ENCODE measurements at places on chromosomes 7 and 10.
A peak's percentile ranks its signal among the peaks of the same experiment; 100 is the strongest.

- DNase-seq: no peak
Measured at GRCh38 chr10:12195281-12195602, 449 bp downstream of the NUDT5 start.

GRCh38 chr10:2488446-2489005 is 578.8 kb upstream of the PFKP start:
- no peak for DNase-seq

GRCh38 chr7:17680943-17681351 is 259.3 kb downstream of the SNX13 start:
- DNase-seq: peak; percentile 34

DNA sequence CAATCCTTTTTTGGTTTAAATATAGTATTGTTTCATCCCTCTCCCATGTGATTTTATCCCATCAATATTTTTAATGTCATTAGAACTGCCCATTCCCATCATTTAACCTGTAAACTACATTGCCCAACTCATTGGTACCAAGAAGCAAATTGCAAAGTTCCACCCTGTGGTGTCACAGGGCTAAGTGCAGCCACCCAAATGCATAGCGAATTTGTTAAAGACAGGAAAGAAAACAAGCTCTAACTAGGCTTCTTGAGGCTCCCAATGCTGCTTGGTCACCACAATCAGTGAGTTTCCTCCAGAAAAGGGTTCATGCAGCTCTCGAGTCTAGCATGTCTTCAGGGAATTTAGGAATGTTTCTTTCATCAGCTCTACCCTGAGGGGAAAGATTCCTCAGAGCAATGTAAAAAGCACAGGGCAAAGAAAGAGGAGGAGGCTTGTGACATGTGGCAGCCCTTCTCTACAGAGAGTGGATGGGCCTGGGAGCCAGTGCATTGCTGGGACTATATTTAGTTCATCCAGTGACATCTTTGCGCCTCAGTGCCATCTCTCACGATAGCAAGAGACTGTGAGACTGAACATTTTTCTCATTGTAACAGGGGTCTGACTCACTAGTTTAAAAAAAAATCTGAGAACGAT is 58.1 kb downstream of the CAV1 start:
- DNase-seq: no peak

- no peak for DNase-seq
Measured at GRCh38 chr7:127894588-127894987, 136.6 kb downstream of the LRRC4 start.

GRCh38 chr7:2520131-2520760 is 672 bp downstream of the LFNG start:
- DNase-seq: no peak

- DNase-seq: no peak
Measured at GRCh38 chr7:96901822-96902445, 103.4 kb upstream of the DLX6 start.

DNA sequence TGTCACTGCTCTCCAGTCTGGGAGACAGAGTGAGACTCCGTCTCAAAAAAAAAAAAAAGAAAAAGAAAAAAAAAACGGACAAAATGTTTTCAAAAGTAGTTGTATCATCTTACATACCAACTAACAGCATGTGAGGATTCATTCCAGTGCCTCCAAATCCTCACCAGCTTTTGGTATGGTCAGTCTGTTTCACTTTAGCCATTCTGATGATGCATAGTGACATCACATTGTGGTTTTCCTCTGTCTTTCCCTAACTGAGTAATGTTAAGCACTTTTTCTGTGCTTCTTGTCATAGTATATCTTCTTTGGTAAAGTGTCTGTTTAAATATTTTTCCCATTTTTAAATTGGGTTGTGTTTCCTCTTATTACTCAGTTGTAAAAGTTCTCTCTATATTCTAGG is 251.4 kb upstream of the CTBP2 start:
- DNase-seq: peak; percentile 69

DNA sequence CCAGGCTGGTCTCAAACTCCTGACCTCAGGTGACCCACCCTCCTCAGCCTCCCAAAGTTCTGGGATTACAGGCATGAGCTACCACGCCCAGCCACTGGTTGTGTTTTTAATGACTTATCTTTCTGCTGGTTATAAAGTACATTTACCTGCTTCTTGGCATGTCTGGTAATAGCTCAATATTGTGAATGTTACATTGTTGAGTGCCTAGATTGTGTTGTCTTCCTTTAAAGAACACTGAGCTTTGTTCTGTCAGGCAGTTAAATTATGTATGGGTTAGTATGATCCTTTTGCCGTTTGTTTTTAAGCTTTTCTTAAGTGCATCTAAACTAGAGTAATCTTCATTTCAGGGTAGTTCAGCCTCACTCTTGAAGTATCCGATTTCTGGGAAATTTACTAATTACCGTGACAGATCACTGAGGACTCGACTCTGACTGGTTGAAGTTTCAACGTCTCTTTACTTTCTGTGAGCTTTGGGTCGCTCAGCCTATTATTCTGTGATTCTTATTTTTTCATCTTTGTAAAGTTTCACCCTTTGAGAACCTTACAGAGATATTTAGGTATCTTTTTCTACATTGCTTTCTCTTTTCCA is 617.4 kb downstream of the SORCS1 start:
- DNase-seq: no peak

Data from kidney capillary endothelial cell (primary cell).